NCI-H187 treated with DMSO at 0.1 percent for 48 hours (cell line): ENCODE measurements at places on chromosomes 16 and 17.

GRCh38 chr17:57294101-57294500 is 37.8 kb downstream of the MSI2 start:
- DNase-seq, result peak; percentile 71

DNA sequence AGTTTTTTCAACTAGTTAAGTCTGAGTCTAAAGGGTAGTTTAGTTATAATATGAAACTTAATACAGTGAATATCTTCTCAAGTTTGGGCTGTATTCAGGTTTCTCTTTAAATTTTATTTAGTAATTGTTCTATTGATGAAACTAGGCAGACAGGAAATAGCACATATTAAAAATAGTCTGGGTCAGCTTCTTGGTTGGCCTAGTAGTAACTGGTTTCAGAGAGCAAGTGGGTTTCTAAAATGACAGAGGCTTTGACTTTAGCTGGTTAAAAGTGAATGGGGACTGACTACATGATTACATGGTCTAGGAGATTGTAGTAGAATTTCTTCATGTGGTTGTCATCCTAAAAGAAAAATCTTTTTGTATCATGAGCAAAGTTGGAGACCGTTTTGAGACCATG is 46.8 kb downstream of the OMG start:
- no peak for DNase-seq

DNA sequence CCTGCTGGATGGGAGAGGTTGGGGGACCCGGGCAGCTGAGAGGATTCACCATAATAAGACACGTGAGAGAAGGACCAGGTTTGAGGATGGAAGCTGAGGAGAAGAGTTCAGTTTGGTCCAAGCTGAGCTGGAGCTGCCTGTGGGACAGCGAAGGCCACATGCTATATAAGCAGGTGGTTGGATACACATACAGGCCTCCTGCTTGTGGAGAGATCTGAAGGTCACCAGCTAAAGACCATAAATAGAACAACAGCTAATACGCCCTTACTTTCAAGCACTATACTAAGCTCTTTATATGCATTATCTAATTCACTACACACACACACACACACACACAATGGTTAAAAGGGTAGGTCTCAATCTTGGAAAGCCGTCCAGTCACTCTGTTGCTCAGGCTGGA is 32.1 kb downstream of the DUSP14 start:
- no peak for DNase-seq

- no peak for DNase-seq
Measured at GRCh38 chr17:70258465-70258864, 89.1 kb downstream of the KCNJ2 start.

GRCh38 chr17:62112229-62112628 is 47.2 kb upstream of the MED13 start:
- DNase-seq, result no peak

DNA sequence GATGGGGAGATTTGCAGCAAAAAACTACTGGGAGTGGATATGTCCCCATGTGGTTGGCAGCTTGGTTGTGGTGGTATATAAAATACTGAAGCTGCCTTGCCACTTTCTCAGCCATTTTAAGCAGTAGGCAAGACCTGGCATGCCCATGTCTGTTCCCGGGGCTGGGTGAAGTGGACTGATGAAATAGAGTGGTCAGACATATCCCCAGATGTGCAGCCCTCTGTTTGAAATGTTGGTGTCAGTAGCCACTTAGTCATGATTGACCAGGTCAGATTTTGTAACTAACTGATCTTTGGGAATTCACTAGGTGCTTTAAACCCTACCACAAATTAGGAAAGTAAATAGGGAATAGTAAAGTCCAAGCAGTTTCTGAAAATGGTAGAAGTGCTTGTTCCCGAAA is 151.6 kb downstream of the PHKB start:
- no peak for DNase-seq

DNA sequence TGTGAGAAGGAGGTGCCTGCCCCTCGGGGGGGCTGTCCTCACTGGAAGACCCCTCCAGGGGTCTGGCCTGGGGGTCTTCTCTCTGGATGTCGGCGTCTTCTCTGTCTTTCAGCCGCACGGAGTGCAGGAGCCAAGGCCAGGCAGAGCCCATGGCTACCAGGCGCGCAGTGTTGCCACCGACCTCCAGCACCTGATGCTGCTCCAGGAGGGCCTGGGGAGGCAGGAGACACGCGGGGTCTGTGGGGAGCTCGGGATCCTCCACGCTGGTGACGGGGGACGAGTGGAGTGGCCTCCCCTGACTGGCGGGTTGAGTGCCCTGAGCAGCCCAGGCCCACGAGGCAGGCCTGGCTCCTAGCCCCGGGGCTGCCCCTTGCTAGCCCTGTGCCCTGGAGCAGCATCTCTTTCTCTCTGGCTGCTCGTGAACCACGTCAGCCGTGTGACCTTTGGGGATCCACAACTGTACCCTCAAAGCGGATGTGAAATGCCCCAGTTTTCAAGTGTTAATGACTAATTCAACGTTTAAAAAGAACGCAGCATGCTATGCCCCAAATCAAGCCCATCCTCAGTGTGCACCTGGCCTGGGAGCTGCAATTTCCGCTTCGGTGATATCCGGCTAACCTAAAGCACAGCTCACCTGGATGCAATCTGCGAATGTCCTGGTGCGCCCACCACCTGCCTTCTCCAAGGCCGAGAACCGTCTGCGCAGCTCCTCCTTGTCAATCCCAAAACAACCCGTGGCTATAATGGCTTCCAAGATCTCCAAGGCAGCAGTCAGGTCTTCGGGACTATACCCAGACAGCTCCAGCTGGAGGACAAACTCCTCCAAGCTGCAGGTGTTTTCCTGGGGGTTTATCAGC is 62.9 kb downstream of the IL21R start:
- DNase-seq, result no peak

DNA sequence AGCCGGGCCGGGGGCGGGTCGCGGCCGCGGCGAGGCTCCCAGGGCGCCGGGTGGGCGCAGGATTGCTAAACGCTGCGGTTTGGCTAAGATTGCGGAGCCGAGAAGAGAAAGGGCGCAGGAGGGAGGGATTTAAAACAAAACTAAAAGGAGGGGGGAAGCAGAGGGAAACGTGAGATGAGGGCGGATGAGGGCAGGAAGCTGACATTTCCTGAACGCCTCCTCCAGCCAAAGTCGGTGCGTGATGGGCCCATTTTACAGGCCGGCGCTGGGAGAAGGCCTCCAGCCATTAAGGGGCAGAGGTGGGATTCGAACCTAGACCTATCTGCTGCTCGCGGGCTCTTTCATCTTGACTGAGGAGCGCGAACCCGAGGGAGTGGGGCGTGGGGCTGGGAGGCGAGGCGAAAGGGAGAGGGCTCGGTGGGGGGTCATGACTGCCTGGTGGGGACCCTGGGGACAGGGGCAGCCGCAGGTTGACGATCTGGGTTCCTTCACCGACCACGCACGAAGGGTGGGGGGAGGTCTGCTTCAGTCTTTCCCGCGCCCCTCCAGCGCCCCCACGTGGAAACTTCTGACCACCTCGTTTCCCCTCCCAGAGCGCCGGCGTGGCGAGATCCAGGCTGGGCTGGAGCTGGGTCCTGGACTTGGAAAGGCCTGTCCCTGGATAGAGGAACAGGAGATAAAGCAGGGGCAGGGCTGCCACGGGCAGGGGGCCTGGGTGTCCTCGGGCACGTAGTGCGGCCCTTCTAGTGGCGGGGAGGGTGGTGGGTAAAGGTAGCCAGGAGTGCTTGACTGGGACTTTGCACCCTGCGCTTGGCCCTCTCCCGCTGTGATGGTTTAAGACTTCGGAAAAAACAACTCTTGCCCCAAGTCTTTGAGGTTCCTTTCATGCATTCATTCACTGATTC is 3.8 kb upstream of the TAC4 start:
- no peak for DNase-seq

DNA sequence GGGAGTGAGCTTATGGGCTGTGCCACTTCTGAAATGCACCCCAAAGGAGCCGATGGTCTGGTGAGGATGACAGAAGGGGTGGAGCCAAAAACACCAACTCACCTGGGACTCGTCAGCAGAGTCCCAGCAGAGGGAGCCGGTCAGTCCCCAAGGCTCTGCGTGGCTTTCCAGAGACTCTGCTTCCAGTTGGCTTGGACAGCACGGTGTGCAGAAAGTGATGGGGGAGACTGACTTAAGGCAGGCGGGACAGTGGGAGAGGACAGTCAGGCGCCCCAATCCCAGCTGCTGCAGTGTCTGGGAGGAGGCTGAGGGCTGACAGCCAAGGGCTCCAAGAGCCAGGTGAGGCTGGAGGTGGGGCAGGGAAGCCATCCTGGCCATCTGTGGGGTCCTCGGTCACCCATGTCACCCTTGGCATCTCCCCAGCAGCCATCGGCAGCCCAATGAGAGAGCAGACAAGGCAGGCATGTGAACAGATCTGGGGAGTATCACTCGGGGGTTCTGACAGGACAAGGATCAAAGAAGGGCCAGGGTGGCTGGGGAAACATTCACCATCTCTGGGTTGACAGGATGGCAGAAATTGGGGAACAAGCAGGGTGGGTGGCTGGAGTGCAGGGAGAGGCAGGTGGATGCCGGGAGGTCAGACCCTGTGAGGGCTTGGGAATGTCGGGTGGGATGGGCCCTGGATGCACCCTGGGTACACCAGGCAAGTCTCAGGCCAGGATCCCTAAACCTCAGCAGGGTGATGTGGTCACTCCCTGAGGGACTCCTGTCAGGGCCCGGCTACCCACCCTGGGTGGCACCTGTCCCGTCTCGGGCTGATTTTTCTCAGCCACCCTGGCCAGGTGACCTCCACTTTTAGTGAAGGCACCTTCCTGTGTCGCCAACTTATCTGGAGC is 8.9 kb upstream of the KRTAP17-1 start:
- DNase-seq, result no peak

GRCh38 chr16:70158261-70158939 is 15.2 kb upstream of the CLEC18C start:
- no peak for DNase-seq

DNA sequence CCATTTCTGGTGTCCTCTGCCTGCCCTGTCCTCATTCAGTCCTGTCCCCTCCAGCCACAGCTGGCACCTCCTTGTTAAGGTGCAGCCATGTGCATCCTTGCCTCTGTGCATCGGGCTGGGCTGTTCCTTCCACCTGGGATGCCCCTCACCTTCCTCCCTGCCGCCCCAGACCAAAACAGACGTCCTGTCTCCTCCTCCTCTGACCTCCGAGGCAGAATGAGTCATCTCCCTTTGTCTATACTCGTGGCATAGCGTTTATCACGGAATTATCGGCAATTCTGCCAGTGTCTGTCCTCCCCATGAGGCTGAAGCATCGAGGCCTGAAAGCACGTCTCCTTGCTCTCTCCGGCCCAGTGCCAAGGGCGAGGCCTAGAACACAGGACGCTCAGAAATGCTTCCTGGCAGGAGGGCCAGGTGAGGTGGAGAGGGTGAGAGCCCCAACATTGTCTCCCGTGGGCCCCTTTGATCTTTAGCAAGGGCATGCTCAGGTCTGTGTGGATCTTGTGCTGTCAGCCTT is 4.6 kb downstream of the RAI1 start:
- DNase-seq, result no peak

GRCh38 chr17:34300652-34301370 is 15.3 kb downstream of the CCL11 start:
- DNase-seq, result no peak

DNA sequence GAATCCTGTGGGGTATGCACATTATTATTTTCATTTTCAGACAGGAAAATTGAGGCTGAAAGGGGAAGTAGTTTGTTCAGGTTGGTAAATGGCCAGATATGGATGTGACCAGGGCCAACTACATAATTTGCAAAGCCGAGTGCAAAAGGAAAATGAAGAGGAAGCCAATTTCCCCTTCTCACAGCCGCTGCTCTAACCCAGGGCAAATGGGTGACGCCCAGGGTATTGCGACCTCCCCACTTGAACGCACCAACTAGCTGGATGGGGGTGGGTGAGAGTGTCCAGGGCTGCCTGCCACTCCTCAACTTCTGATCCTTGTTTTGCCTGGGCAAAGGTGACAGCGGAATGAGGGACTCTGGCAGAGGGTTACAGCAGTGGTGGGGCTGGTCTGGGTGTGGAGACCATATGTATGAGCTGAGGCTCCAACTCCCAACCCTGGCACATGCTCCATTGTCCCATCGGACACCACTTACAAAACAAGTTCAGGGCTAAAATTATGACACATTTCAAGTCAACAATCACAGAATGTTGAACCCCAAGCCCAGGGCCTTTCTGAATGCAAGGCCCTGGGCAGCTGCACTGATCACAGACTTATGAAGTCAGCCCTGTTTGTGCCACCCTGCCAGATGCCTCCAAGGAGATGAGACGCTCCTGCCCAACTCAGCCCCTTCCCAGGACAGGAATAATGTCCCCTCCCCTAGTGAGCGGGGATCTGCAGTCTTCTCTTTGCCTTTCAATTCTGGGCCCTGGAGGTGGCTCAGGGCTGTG is 1.7 kb downstream of the ANKRD40CL start:
- DNase-seq, result no peak

GRCh38 chr16:78896280-78896679 is 704.3 kb downstream of the MAF start:
- DNase-seq, result no peak

DNA sequence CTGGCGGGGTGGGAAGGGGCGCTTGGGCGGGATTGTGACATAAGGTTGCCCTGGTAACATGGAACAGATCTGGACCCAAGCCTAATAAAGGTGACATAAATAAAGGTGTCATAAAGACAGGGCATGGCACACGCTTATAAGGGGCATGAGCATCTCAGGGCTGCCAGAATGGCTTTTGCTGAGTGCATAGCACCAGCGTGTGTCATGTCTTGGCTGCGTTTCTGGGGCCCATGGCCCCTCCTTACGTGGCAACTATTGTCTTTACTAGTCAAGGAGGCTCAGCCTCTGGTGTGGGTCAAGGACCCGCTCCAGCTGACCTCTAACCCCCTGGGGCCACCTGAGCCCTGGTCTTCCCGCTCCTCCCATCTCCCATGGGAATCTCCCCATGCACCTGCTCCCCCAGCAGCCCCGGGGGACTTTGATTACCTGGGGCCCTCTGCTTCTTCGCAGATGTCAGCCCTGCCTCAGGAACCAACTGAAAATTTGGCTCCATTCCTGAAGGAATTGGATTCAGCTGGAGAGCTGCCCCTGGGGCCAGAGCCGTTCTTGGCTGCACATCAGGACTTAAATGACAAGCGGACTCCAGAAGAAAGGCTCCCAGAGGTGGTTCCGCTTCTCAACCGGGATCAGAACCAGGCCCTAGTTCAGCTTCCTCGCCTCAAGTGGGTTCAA is 13.9 kb downstream of the LRRC37B start:
- DNase-seq, result no peak

DNA sequence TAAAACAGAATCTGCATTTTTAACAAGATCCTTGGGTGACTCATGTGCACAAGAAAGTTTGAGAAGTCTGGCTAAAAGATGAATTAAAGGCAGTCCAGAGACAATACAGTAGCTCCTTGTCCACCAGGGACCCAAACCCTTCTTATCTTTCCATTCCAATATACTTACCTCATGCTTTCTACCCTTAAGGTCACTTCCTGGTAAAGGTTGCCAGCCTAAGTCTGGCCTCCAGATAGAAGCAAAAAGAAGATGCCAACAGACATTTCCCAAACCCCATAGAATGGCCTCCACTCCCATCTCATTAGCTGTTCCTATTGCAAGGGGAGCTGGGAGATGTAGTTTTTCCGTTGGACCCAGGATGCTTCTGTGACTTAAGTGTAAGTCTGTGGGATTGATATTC is 101.4 kb upstream of the XYLT1 start:
- no peak for DNase-seq

- DNase-seq, result no peak
Measured at GRCh38 chr16:84607694-84608093, 10.2 kb downstream of the COTL1 start.

GRCh38 chr17:31226373-31226772 is 70.7 kb downstream of the OMG start:
- DNase-seq, result no peak

- DNase-seq, result no peak
Measured at GRCh38 chr17:78524870-78525510, 52.2 kb downstream of the DNAH17 start.

GRCh38 chr16:25771812-25772568 is 80.2 kb downstream of the HS3ST4 start:
- no peak for DNase-seq
